Heart right ventricle (tissue), 16 donors: ENCODE measurements at places on chromosomes 5 and 9. TPM values are rescaled to one million over a fixed set of nuclear protein-coding genes. Genes with fewer than 3 reads are reported as not detected.

- H3K36me3 ChIP-seq, result no peaks in the 10 kb centered on the region
- DNase-seq, result no peak
- H3K4me1 ChIP-seq, result peaks cover 61% of the 10 kb centered on the region
- H3K4me3 ChIP-seq, result no peak overlapping the region
- H3K27ac ChIP-seq, result no peak overlapping the region
Measured at GRCh38 chr5:113235884-113236283, 198.9 kb downstream of the TSSK1B start.

The FAT2 gene
- total RNA-seq, result 0.02 TPM

The PCDHGB7 gene
- total RNA-seq, result 10.2 TPM

The ESM1 gene
- total RNA-seq, result 0.74 TPM

DNA sequence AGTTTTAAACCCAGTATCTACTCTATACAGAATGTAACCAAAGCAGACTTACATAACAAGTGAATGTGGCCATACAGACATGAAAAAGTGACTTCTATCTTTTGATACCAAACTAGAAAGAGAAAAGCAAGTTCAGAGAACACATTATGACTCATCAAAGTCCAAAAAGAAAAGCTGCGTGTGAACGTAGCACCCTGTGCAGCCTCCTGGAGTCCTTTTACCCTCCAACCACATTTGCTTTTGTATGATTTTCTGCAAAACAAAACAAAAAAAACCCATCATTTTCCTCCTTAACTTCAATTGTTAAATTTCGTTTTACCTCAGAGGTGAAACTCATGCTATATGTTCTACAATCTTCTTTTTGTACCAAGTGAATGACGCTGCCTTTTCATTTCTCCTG lies 2.8 kb upstream of the SMARCA2 start:
- H3K27me3 ChIP-seq, result no peaks in the 10 kb centered on the region
- H3K4me1 ChIP-seq, result peaks cover 6% of the 10 kb centered on the region
- no peak for DNase-seq
- no peaks in the 10 kb centered on the region for H3K36me3 ChIP-seq
